ENCODE measurements at places on chromosomes 4 and X. TPM values are rescaled to one million over a fixed set of nuclear protein-coding genes. Genes with fewer than 3 reads are reported as not detected.

GRCh38 chr4:114474188-114474800 lies 124.3 kb upstream of the UGT8 start:
- no peak for DNase-seq

- DNase-seq: no peak
Observed at GRCh38 chr4:10877076-10877475, 192.5 kb upstream of the CLNK start.

Gene AMELX
- total RNA-seq: not detected

GRCh38 chr4:137510557-137511265 lies 21.6 kb downstream of the PCDH18 start:
- no peak for DNase-seq

- DNase-seq: no peak
Observed at GRCh38 chr4:1027915-1028238, 16.5 kb downstream of the FGFRL1 start.

Gene TGIF2LX
- not detected for total RNA-seq

DNA sequence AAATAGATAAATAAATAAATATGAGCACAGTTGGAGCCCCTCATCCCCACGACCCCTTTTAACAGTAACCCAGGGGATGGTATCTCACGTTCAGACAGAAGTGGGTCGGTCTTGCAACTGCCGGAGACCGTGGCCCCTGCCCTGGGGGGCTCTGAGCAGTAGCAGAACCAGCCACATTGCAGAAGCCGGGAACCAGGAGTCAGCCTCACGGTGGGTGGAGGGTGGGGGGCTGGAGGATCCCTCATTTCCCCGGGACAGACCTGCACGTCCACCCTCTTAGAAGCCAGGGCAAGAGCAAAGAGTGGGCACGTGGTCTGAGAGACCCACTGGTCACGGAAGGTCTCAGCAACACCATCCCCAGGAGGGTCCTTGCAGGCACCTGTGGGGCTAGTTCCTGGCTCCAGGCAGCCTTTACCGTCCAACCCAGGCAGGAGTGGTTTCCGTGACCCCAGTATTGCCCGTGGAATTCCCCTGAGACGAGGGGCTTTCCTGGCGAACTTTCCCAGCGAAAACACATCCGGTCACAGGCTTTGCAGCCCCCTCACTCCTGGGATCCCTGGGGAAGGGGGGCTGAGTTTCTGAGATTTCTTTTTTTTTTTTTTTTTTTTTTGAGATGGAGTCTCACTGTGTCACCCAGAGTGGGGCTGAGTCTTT lies 8.8 kb upstream of the IL3RA start:
- no peak for DNase-seq

Gene GAGE12H
- total RNA-seq: not detected

- no peak for DNase-seq
Observed at GRCh38 chrX:110180928-110181310, 137.0 kb downstream of the AMMECR1 start.

GRCh38 chr4:24010994-24011393 lies 121.1 kb upstream of the PPARGC1A start:
- DNase-seq: no peak

Gene NAT8L
- total RNA-seq: 0.09 TPM

Gene ARR3
- not detected for total RNA-seq

All from thymus (tissue), 14 donors.